Hematopoietic multipotent progenitor cell treated with erythropoietin and hydrocortisone succinate and interleukin-3 and kit ligand, for 4 days (in vitro differentiated cells): ENCODE measurements at places on chromosomes 5 and 9.

DNA sequence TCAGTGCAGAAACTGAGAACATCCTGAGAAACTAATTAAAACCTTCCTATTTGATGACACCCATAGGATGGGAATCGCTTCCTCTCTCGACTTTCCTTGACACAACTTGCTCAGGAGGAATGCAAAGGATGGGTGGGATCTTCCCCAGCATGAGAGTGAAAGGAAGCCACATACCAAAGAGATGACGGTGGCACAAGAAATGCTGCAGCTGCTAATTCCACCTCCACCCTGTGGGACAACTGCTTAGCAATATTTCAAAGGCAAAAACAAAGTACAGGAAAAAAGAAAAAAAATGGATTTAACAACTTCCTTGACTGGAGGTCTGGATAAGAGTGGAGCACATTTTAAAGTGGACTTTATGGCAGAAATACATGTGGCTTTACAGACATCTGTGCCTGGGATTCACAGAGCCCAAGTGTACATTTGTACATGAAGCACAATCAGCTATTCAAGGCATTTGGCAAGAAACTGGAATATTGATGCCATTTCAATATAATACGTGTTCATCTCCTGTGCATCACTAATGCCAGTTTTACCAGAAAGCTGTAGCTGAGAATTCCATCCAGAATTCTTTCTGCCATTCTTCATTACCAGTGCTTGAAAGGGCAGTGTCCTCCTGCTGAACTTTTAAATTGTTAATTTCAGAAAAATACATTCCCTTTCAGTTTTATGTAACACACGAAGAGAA is 359.2 kb upstream of the ACTBL2 start:
- no peak for DNase-seq

- DNase-seq: no peak
Measured at GRCh38 chr9:69917743-69918142, 97.1 kb downstream of the CFAP95 start.

DNA sequence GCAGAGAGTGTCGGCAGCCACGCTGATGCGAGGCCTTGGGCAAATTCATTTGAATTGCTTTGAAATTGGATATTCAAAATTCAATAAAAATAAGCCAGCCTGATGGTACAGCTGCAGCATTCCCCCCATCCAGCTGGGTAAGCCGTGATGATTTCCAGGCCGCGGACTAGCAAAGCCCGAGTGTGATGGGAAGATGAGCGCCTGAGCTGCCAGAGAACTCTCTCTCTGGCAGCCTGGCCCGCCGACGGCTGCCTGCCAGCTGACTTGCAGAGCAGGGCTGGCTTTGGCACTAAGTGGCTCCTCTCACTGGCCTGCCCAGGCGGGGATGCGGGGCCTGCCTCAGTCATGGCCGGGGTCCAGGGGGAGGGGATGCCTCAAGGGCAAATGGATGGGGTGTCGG is 268.3 kb upstream of the WWC1 start:
- DNase-seq: no peak

DNA sequence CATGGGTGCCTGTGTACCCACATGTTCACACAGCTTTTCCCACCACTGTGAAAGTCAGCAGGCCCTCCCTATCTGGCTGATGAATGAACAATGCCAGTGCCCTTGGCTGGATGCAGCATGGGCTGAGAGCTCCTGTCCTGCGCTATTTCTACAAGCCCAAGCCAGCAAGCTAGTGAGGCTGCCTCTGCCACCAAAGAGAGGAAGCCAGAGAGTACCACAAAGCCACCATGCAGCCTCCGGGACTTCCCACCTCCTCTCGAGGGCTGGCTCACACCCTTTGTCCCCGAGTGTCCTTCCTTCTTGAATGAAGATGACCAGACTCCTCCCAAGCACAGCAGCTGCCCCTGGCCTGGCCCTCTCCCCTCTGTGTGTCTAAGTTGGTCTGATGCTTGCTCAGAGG is 76.5 kb downstream of the SH3PXD2B start:
- DNase-seq: peak; percentile 29
